Fibroblast of upper back skin (primary cell): ENCODE measurements at places on chromosomes 7 and 10.

DNA sequence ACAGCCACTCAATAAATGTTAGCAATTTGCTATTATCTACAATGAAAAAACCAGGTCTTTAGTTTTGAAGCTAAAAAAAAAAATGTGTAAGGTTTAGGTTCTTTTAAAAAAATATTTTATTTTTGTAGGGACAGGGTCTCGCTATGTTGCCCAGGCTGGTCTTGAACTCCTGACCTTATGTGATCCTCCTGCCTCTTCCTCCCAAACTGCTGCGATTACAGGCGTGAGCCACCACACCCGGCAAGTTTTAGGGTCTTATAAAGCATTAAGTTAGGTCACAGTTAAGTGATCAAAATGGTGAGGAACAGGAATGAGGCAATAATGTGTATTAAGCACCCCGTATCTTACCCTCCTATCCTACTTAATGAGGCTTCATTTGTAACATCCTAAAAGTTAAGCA lies 774 bp downstream of the SEM1 start:
- no peak for DNase-seq

DNA sequence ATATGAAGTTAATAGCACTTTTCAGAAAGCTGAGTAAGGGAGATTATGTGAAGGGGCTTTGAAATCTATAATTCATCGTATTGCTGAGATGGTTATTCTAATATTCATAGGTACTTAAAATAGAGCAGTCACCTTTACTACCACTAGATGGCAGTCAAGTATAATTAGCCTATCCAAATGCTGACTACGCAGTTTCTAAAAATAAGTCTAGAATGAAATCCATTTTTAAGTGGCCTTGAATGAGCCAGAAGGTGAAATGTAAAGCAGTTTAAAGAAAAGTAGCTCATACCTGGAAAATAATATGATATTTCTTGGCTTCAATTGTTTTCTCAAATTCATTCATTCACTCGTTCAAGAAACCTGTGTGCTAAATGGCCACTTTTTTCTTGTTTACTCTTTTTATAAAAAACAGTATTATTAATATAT lies 1277.1 kb downstream of the GATA3 start:
- DNase-seq = peak; percentile 59

GRCh38 chr10:93081834-93082233 lies 8.1 kb downstream of the CYP26A1 start:
- peak; percentile 80 for DNase-seq

GRCh38 chr10:31121757-31122577 lies 90.3 kb upstream of the ZNF438 start:
- DNase-seq = peak; percentile 90

DNA sequence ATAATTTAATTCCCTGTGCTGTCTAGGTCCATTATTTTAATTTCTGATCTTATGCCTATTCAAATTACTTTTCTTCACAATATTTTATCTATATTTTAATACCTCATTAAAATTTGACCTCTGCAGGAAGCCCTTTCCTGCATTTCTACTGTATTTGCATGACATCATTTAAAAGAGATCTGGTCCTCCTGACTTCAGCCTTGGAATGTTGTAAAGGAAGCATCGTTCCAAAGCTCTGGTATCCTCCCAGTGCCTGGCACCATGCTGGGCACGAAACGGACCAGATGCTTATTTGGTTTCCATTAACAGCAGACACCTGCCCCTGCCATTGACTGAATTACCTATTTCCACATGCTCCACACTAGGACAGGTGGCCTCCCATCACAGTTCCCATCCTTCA lies 247.5 kb downstream of the KLF6 start:
- no peak for DNase-seq

GRCh38 chr10:62082729-62083411 lies 181.4 kb downstream of the ARID5B start:
- DNase-seq = peak; percentile 81

- DNase-seq = no peak
These were observed 21.8 kb downstream of the ELFN1 start for GRCh38 chr7:1691601-1692514.

DNA sequence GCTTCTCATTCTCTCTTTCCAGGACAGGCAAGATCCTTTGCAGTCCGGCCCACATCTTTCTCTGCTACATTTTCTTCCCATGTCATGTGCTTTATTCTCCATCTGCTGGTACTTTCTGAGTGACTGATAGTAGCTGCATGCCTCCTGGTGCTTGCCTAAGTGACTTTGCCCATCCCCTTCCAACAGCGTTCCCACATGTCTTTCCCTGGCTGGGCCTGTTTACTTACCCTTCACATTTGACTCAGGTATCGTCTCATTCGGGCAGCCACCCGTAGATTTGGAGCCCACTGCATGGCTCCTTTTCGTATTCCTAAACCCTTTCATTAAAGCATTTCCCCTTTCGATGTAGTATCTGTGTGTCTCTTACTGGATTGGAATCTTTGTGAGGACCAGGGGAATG lies 24.6 kb downstream of the TYW1 start:
- no peak for DNase-seq

- DNase-seq = no peak
These were observed 922 bp upstream of the MYO1G start for GRCh38 chr7:44979481-44980392.

DNA sequence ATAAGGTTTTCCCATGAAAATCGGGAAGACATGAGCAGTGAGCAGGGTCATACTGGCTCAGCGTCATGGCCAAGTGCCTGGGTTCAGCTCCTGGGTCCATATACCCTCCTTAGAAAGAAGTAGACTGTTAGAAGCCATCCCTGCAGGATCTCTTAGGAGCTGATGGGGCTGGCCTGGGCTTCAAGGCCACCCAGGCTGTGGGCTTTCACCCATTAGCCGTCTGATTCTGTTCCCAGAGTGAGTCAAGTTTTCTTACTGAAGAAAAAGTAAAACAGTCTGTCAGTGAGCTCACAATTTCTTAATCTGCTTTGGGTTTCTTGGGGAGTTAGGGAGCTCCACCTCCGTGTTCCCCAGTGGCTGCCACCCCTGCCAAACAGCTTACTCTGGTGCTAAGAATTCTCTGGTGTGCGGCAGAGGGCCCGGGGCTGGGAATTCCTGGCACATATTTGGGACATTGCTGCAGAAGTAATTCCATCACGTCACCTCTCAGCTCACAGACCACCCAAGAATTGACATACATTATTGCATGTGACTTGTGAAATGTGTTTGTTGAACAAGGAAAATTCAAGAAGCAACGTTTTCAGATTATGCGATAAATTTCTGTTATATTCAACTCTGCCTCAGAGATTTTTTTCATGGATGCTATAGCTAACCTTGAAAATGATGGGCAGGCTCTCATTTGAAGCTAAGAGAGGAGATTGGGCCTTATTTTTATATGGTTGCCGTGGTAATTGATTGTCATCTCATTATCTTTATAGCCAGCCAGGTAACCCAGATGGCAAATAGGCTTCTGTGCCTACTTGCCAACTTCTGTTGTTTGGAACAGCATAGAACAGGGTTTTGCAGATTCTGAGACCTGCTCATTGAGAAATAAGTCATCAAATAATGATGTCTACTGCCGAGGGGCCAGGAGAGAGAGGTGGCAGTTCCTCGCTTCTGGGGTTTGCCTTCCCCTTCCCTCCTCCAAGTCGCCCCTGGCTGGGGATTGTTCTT lies 166.4 kb downstream of the CHN2 start:
- peak; percentile 14 for DNase-seq

GRCh38 chr7:118129041-118129795 lies 54.7 kb upstream of the LSM8 start:
- DNase-seq = no peak

DNA sequence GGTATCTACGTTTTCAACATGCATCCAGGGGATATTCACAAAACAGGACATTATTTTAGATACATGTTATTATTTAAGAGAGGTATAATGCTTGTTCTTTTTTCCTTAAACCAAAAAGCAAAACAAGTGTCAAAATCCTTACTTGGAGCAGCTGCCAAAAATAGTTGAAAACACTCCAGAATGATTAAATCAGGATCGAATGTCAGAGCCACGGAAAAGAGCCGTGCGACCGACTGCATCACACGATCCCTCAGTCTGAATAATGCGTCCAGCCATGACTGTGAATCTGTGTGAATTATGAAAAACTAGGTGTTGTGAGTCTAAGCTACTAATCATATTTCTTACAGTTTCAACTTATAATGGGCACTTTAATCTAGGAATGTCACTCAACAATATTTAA lies 126.0 kb downstream of the PARD3 start:
- peak; percentile 59 for DNase-seq

DNA sequence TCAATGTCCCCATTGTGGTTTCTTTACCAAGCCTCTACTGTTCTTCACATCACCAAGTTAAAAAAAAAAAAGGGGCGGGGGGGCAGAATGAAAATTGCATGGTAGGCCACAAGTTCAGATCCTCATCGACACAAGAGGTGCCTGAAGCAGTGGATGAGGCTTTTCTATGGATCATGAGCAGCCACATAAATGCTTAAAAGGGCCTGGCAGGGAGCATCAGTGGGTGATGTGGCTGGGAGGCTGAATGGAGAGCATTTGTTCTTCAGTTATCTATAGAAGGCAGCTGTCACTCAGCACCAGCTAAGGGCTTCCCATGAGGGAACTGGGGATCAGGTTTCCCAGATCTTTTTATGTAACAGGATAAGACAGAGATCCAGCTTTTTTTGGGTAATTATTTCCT lies 117.9 kb downstream of the CFTR start:
- DNase-seq = no peak

GRCh38 chr10:12337453-12338372 lies 11.6 kb upstream of the CAMK1D start:
- peak; percentile 76 for DNase-seq

DNA sequence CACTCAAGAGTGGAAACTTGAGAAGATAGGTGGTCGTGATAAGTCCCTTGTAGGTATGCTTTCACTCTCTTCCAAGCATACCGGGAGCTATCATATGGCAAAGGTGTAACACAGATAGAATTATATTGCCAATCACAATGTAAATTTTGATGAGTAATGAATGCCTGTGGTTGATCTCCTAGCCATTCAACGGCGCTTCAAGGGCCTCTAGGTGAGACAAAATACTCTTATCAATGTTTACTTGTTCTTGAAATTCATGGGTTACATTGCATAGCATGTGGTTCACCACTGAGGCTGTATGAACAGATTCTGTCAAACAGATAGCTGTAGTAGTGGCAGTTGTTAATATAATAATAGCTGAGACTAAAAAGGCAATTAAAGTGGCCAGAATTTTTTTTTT lies 82.4 kb downstream of the THSD7A start:
- DNase-seq = no peak

- DNase-seq = no peak
These were observed 5.0 kb upstream of the TRUB1 start for GRCh38 chr10:114932945-114933344.

DNA sequence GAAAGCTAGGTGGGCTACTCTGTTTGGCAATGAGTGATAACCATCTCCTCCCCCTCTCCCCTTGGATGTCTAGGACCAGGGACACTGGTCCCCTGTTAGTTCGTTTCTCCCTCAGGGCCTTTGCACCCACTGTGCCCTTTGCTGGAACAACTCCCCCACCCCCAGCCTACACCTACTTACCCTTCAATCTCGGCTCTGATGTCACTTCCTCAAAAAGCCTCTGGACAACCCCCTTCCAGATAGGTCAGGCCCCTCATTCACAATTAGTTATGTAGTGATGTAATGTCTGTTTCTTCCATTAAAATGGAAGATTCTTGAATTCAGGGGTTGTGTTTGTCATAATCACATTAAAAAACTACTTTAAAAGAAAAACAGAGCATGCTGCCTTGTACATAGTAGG lies 152.9 kb downstream of the SNX10 start:
- DNase-seq = no peak

DNA sequence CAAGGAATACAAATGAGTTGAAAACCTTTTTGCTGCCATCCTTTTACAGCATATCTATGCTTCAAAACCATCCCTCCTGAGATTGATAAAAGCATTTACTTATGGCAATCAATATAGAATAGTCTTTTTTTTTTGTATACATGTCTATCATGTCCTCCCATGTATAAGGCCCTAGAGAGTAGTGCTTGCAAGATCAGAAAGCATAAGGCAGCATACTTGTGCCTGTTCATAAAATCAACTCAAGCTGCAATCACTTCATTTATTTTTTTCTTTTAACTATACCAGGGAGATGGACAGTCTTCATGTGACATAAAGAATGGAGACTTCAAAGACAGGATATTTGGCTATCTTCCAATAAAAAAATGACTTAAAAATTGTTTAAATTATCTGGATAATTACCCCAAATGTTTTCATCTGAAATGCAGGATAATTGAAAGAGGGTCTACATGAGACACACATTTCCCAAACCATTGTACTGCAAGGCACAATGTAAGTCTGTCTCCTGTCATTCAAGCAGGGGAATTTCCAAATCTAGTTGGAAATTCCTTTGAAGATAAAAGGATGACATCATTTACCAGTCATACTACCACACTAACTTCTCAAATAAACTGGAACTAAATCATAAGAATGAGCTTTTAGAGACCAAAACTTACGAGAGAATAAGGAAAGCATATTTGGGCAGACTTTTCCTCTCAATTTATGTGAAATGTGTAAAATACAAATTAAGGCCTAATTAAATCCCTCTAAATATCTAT lies 22.5 kb downstream of the LRRN3 start:
- peak; percentile 60 for DNase-seq

DNA sequence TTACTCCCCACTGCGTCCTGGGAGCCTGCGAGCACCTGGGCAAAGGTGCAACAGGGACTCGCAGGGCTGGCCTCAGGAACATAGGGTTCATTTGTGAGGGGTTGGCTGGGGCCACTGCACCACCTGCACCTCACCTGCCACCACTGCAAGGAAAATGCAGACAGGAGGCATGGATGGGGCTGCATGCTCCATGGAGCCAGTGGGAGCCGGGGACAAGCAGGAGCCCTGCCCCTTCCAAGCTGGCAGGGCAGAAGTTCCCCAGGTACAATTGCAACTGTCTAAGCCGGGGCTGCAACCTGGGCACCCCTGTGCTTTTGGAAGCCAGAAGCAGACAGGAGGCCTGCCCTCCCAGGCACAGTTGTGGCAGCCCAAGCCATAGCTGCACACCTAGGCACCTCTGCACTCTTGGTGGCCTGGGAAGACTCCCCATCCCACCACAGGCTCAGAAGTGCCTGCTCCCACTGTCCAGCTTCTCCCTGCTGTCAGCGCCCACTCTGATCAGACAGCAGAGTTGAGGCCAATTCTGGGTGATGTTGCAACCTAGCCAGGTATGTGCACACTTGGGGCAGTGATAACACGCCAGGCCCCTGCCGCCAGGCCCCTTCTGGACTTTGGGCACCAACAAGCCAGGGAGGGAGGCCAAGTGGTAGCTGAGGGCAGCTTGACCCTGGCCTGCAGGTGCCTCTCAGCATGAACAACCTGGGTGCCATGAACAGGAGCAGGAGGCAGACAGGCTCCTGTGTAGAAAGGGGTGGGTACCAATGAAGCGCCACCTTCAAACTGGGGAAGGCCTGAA lies 58.2 kb downstream of the TMEM106B start:
- DNase-seq = no peak

GRCh38 chr10:109932391-109932790 lies 9.1 kb upstream of the XPNPEP1 start:
- peak; percentile 42 for DNase-seq

GRCh38 chr7:28211006-28211405 lies 30.4 kb upstream of the JAZF1 start:
- no peak for DNase-seq

DNA sequence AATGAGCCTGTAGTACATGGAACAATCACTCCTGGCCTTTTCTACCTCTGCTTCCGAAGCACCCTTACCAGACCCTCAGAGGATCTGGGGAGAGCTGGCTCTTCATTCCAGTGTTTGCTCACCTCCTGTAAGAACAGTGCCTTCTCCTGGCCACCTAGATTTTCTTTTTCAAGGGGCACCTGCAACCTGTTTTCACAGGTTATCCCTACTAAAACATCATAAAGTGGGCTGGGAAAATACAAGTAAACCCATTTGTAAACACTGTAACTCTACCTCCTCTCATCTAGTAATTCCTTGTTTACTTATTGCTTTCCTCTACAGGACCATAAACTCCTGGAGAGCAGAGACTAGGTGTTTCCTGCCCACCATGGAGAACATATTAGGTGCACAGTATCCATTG lies 1.1 kb downstream of the PIK3AP1 start:
- DNase-seq = no peak
